ENCODE measurements at places on chromosomes 13 and 19.

DNA sequence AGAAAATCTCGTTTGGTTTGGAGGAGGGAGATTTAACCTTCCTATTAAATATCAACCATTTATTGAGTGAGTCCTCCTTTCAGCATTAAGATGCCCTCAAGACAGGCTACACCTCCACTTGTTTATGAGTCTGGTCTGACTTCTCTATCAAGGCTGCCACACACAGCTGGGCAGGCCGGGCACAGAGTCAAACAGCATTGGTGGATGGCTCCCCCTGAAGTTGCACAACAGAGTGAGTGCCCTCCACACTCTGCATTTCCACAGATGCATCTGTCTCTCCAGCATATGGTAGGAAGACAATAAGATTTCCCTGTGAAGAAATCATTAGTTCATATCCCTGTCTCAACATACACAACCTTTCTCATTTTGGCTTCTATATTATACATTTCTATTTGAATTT lies 31.4 kb downstream of the PHF11 start:
- no peak for DNase-seq

DNA sequence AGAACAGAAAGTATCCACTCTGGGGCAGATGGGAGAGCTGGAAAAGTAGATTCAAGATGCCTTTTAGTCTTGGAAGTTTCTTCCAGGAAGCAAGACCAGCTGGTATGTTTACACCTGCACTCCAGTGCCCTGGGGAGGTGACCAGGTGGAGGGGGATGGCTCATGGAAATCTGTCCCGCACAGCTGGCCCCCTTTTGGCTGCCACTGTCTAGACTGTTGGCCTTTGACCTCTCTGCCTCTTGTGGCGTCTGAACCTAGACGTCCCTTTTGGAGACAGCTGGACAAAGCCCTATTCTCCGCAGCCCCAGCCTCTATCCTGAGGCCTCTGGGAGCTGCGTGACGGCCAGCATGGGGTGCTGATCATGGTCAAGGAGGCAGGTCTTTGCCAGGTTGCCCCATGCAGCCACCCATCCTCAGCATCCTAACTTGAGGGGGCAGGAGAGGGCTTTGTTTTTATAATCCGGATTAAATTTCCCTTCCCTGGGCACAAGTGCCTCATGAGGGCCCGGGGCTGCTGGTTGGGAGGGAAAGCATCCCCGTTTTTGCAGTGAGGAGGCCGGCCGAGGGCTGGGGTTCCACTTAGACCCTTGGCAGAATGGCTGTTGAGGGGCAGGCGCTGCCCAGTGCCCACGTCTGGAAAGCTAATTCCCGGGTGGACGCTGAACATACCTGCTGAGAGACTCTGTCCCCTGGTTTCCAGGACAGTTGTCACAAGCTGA lies 17.3 kb upstream of the GDF15 start:
- peak; percentile 37 for DNase-seq

GRCh38 chr13:51168623-51169022 lies 53.6 kb upstream of the FAM124A start:
- no peak for DNase-seq

- DNase-seq, result no peak
Measured at GRCh38 chr13:113762538-113762937, 3.5 kb downstream of the TMEM255B start.

DNA sequence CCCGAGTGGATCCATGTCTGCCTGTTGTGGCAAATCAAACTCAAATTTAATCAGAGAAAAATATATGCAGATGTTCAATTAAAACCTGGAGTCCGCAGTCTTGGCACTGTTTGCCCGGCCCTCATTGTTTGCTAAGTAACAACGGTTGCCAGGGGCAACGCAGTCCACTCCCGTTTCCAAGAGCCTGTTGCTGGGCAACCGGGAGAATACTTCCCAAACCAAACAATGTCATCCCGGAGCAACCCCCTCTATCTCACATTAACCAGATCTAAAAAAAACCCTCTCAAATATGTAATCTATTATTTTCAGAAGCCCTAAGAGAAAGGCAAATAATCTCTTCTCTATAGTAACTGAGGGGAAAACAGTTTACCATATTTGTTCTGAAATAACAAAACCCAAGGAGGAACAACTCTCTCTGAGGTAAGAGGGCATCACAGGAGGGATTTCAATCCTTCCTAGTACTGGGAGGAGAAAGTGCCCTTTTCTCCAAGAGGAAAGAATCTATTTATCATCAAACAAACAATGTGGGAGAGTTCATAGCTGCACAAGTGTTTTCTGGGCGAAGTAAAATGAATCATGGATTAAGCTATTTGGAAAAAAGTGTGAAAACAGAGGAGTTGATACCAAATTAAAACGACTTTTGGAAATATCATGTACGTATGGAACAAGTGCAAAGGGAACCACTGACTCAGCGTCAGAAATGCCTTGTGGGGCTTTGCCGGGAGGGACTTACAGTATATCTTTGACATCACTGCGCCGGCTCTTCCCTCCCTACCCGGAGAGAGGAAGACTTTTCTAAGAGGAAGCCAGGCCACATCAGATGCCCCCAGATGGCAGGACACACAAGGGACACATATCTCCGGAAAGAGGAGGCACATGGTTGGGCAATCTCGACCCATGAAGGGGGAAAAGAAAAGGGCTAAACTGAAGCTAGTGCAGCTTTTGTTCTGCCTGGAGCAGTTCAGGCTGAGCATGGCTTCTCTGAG lies 43.3 kb downstream of the RFX2 start:
- DNase-seq, result no peak

GRCh38 chr19:45769821-45770191 lies 754 bp upstream of the SIX5 start:
- no peak for DNase-seq

GRCh38 chr13:96252903-96253302 lies 163.0 kb downstream of the HS6ST3 start:
- DNase-seq, result no peak

DNA sequence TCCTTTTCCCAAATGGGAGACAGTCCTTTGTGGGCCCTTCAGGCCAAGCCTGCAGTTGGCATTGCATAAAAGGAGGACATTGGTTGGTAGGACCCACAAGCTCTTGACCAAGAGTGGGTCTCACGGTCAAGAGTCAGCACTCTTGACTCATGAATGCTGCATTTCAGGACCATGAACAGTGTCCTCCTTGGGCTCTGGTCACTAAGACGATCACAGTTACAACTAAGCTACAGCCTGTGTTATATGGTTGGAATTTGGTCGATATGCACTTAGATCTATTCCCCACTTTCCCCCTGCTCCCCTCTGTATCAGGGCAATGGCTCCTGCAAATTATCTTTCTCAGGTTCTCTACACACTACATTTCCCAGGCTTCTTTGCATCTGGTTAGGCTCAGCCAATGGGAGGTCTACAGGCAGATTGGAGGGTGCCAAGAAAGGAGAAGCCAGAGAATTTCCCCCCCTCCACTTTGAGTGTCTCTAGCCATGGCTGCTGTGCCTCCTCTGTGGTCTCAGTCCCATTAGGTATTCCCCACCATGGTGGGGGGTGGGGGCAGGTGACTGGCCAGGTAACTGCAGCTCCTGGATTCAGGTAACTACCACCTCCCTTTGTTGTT lies 3.1 kb upstream of the OLFM2 start:
- no peak for DNase-seq

DNA sequence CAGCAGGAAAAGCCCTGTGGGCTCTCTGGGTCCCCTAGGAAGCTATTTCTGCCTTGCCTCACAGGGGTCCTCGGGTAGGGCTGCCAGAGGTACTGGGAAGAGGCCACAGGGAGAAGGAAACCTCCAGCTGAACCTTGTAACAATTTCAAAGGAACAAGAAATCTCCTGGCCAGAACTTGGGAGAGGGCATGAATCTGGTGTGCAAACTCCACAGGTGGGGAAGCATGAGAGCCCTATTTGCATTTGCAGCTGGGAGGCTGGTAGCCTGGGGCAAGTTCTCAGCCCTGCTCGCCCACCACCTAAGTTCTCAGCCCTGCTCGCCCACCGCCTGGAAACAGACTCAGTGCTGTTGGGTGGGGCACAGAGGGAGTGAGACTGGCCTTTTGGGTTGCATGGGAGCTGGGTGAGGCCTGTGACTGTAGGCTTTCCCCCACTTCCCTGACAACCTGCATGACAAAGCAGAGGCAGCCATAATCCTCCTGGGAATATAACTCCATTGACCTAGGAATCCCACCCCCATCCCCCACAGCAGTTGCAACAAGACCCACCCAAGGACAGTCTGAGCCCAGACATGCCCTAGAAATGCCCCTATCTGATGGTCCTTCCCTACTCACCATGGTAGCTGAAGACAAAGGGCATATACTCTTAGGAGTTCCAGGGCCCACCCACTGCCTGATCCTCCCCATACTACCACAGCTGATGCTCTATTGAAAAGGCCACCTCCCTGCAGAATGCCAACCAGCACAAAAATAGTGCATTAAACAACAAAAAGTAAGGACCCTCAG lies 11.7 kb downstream of the UGGT2 start:
- no peak for DNase-seq

GRCh38 chr13:32443111-32443510 lies 15.2 kb upstream of the N4BP2L1 start:
- DNase-seq, result peak; percentile 41

DNA sequence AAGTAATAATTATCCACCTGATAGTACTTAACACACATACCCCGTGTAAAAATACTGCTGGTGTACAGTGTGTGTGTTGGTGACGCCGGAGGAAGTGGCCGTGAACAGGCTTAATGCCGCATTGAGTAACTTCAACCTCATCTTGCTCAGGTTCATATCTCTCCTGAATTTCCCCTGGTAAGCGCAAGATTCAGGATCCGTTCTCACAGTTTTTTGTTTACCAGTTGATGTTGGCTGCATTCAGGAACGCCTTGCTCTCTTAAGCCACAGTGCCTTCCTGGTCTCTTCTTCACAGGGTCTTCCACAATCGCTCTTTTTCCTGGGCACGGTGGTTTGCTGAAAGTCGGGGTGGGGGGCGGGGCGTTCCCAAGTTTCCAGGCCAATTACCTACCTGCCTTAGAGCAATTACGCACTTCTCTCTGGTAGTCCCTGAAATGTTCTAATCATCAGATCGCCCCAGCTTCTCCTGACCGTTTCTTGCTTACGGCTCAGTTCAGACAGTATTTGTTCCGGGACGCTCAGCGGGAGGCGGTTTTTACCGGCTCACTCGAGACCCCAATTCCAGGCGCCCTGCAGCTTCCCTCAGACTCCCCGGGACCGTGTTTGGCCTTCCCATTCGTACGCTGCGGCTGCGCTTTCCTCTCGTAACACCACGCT lies 706 bp upstream of the DNAJC3 start:
- DNase-seq, result no peak

GRCh38 chr19:41408256-41408655 lies 10.6 kb downstream of the BCKDHA start:
- no peak for DNase-seq

DNA sequence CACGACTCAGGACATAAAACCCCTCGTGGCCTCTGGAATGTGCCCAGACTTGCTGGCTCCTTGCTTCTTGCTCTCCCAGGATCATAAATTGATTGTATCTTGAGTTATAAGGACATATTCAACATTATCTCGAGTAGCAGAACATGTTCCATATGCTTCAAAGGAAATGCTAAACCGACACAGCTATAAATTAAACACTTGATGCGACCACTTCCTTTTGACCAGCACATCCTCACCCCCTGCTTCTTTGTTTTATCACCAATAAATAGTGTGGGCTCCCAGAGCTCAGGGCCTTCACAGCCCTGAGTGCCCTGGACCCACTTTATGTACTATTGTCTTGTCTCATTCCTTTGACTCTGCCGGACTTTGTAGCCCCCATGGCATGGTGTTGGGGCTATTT lies 157.0 kb upstream of the PABPC3 start:
- DNase-seq, result no peak

DNA sequence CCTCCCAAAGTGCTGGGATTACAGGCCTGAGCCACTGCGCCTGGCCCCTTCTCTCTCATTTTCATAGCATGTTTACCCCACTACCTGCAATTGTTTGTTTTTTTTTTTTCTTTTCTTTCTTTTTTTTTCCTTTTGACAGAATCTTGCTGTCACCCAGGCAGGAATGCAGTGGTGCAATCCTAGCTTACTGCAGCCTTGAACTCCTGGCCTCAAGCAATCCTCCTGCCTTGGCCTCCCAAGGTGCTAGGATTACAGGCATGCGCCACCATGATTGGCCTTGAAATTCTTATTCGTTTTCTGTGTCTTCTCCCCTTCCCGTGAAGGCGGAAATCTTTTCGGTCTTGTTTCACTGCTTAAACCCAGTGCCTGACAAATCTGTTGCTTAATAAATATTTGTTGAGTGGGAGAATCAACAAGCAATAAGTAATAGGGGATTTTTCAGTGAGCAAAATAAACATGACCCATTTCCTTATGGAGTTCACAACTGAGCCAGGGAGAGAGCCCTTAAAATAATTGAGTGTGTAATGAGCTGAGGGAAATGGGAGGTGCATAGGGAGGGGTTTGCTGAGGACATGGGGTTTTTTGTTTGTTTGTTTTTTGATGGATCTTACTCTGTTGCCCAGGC lies 1.8 kb upstream of the INSR start:
- no peak for DNase-seq

DNA sequence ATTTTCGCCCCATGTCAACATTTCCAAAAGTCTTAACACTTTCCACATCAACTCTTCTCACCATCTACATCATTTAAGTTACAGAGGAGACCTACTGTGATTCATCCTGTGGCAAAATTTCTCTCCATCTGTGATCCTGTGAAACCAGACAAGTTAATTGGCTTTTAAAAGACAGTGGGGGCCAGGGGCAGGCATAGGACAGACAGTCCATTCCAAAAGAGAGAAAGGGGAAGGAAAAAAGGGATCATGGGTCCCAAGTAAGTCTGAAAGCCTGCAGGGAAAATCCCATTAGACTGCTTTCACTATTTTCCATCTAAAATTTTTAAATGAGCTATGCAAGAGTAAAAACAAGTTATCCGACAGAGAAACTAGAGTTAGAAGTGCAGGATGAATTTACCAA lies 121.0 kb downstream of the MRPL57 start:
- no peak for DNase-seq

- DNase-seq, result no peak
Measured at GRCh38 chr13:48564056-48564455, 31.2 kb upstream of the RCBTB2 start.

GRCh38 chr13:48625413-48626076 lies 28.2 kb upstream of the CYSLTR2 start:
- DNase-seq, result no peak

DNA sequence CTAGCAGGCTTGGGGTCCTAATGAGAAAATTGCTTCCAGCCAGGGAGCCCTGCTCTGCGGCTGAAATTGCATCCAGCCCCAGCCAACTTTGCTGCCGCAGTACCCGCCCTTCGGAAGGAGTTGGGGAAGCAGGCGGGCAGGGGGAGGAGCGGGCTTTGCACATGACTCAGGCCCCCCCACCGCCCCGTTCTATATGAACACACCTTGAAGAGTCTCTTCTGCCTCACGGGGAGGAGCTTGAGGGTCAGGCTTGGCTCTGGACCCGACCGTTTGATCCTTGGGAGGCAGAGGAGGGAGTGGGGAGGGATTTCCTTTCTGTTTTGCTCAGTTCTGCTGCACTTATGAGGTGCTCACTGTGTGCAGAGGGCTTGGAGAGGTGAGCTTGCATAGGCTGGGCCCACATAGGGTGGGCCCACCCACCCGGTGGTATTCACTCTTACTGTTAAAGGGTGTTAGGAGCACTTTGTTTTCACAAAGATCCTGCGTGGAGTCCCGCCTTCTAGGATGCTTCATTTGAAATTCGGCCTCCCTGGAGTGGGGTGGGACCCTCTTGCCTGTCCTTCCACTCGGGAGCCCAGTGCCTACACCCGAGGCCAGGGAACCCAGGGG lies 46.5 kb downstream of the LYL1 start:
- no peak for DNase-seq

GRCh38 chr13:76879883-76880270 lies 6.3 kb downstream of the KCTD12 start:
- no peak for DNase-seq

GRCh38 chr19:16951529-16951928 lies 62.7 kb downstream of the F2RL3 start:
- no peak for DNase-seq

- DNase-seq, result peak; percentile 73
Measured at GRCh38 chr13:98484289-98485219, 92.4 kb downstream of the STK24 start.
